ENCODE measurements at places on chromosomes 12 and 14.

- no peak for DNase-seq
Measured at GRCh38 chr12:8985213-8985754, 4.1 kb upstream of the KLRG1 start.

DNA sequence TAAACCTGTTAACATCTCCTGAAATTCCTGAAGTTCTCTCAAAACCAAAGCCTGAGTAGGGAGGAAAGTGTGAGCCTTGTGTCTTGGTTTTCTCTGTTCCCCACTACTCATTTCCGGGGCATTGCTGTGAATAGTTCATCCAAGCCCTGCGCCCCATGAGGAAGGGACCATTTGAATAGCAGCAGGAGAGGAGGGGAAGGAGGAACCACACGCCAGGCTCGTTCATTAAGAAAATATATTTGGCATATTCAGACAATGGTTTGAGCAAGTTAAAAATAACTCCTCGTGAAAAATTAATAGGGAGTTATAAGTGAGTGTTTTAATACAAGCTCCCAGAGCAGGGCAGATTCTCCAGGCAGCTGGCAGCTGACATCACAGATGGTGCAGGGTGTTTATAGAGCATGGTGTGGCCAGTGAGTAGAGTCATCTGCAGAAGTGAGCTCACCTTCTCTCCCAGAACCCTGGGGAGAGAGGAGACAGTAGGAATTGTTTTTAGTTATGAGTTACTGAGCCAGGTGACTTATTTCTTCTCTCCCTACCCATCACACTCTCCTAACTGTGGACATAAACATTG lies 29.5 kb upstream of the CISTR start:
- DNase-seq = no peak

GRCh38 chr14:58830121-58830520 lies 192.4 kb downstream of the DACT1 start:
- no peak for DNase-seq

DNA sequence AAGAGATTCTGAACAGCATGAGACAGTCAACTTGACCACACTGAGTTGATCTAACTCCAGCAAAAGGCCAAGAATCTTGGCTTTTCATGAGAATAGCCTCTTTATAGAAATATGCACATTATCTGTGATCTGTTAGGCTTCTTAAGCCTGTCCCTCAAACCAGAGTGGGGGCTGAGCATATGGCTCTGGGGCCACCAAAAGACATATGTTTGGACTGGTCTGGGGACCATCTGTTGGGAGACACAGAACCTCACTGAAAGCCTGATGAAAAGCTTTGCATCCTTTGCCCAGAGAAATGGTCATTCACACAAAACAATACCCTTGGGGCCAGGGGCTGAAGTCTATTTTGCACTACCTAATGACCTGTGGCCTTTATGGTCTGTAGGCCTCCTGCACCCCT lies 165.3 kb upstream of the PRMT8 start:
- no peak for DNase-seq

DNA sequence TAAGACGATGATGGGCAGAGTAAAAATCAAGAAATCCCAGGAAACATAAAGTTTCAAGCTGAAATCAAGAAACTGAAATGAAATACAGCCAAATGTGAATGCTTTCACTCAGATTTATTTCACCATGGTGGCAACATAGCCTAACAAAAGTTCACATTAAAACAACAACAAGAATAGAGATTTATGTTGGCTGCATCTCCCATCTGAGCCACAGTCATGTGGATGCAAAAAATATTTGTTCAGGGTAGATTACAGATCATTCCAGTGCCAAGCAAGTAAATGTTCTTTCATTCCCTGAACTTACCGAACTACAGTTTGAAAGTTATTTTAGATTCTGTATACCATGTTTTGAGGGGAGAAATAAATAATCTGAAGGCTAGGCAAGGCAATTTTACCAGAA lies 159.9 kb upstream of the TMTC1 start:
- DNase-seq = no peak

GRCh38 chr14:70822530-70823185 lies 13.3 kb upstream of the MAP3K9 start:
- DNase-seq = no peak

Data from RCC 7860 (cell line).